CD4-positive, alpha-beta T cell treated with Interleukin-10 for 1 hour (primary cell): ENCODE measurements at places on chromosomes 5 and 9.
A peak's percentile ranks its signal among the peaks of the same experiment; 100 is the strongest.

DNA sequence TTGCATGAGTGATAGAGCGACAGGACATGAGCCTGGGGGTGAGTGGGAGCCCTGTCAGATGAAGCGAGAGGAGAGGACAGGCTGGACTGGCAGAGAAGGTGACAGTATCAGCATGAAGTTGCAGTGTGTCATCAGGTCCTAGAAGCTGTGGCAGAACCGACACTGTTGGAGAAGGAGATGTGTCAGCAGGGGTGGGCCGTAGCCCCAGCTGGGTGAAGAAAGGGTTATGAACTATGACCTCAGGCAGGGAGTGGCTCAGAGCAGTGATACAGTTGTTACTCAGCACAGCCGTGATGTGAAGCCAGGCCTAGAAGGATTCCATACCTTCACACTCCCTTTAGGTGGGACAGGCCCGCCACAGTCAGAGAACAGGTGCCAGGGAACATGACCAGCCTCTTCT is 7.6 kb downstream of the PCYOX1L start:
- DNase-seq: no peak

GRCh38 chr5:95390812-95391492 is at the start of gene FAM81B:
TSS of gene FAM81B (plus strand) at chr5:95391366. CDS start at chr5:95391390, 24 bp downstream.
- no peak for DNase-seq

DNA sequence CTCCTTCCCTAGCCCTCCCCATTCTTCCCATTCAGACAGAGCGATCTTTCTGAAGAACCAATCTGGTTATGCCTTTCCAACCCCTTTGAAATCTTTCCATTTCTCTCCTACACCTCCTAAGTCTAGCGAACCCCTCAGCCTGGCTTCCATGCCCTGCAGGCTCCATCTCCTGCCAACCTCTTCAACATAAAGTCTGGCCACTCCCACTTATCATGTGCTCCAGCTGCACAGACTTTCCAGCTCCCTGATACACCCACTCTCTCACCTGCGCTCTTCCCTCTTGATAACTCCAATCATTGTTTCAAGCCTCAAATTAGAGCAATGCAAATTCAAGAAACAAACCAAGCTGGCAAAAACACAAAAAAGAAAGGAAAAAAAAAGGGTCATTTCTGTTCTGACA is 3.8 kb upstream of the ORM1 start:
- no peak for DNase-seq

DNA sequence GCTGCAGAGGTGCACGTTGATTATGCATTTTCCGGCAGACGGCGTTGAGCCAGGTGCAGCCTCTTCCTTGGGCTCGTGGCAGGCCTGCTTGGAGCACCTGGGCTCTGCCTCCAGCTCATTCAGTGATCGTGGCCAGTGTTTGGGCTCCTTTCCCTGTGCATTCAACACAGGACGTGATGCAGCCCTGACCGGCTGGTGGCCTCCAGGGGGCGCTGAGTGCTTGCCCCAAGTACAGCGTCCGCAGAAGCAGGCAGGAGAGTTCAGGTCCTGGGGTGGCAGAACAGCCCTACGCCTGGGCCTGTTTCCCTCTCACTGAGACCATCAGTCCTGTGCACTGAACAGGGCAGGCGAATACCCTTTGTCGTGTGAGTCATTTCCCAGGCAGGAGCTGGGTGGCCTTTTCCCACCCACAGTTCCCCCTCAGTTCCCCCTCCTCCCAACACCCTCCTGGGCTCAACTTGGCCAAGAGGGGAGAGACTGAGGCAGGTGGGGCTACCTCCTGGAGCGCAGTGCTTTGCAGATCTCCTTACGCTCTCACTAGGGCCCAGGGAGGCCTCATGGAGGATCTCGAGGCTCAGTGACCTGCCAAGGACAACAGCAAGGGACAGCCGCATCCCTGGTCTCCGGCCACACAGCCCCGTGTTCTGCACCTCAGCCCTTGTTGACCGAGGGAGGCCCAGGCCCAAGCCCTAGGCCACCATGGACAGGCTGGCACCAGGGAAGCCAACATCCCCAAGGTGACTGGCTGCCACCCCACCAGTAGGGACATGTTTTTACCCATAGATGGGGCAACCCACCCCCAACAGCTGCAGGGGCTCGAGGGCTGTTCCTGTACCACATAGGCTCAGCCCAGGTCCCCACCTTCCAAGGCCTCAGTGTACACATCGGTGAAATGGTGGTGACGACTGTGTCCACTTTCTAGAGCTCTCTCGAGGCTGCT is 52.9 kb downstream of the LRSAM1 start:
- peak; percentile 81 for DNase-seq

GRCh38 chr9:6907772-6908381 is 150.1 kb downstream of the KDM4C start:
- DNase-seq: no peak

DNA sequence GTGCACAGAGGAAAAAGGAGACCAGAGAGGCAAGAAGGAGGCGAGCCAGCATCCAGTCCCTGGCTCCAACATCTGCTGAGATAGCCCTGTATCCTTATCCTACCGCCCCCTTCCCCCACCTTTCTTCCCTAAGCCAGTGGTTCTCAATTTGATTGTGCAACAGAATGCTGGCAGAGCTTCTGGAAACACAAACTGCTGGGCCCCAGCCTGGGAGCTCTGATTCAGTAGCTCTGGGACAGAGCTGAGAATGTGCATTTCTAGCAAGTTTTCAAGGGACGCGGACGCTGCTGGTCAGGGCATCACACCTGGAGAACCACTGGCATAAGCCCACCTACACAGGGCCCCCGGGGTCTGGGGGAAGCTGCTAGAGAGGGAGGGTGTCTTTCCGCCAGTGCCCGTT is 21.1 kb downstream of the AK8 start:
- DNase-seq: no peak

DNA sequence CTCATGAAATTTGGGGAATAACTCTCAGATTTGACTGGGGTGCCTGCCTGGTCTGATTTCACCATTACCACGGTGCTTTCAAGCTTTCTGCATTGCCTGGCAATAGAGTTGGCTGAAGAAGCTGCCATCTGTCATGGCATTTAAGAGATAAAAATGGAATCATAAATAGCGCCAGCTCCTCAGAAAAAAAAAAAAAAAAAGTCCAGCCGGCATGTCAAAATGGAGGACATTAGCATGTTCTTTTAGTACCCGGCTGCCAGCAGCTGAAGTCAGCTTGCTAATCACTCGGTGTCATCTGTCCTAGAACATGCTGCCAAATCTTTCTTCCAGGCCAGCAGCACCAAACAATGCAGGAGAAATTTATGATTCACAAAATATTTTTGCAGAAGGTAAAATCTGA is 57.7 kb upstream of the CER1 start:
- DNase-seq: no peak

- DNase-seq: no peak
These were observed 34.2 kb upstream of the CHD1 start for GRCh38 chr5:98963019-98963418.

DNA sequence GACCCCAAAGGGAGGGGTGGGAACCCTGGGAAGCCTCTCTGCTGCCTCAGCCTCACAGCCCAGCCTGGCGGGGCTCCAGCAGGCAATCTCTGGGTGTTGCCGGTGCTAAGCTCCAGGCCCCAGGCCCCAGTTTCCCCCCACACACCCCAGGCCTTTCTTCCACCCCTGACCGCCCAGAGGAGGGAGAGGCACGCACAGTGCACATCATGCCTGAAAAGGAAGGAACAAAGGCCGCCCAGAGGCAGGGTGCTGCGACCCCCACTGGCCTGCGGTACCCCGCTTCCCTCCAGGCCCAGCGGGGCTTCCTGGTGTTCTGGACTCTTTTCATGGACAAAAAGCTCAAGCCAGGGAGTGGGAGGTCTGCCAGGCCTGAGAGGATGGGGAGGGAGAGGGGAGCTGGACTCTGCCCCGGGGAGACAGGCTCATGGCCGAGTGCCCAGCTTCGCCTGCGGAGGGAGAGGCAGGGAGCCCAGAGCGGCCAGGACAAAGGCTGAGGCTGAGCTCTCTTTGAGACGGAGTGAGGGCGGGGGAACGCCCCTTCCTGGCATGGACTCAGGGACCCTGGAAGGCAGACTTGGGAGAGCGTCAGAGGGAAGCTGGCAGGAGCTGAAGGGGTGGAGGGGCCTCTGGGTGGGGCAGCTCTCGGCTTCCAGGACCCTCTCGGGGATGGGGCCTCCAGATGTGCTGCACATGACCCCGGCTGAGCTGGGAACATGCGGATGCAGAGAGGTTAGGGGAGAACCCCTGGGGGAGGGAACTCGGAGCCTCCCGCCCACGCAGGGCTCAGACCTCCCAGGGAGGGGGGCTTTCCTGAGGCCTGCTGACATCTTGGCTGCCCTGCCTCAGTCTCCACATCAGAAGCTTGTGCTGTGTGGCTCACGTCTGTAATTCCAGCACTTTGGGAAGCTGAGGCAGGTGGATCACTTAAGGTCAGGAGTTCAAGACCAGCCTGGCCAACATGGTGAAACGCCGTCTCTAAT is 1.8 kb upstream of the ENTPD2 start:
- DNase-seq: no peak

DNA sequence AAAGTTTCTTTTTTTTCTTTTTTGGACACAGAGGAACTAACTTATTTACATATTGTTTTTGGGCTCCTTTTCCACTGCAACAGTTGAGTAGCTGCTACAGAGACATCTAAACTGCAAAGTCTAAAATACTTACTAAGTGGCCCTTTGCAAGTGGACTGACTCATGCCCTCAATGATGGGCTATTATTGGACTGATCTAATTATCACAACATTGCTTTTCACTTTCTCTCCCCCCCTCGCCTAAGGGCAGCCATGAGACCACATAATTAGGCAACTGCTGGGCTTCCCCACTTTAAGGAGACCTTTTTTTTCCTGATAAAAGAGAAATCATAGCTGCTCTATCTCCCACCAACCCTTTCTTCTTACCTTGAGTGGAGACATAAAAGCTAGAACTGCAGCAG is 47.0 kb downstream of the PLK2 start:
- no peak for DNase-seq

- no peak for DNase-seq
These were observed 221.3 kb downstream of the GRIA1 start for GRCh38 chr5:153711755-153712154.

- no peak for DNase-seq
These were observed 278.5 kb downstream of the TMEM167A start for GRCh38 chr5:82798676-82799075.

- DNase-seq: peak; percentile 34
These were observed 848 bp downstream of the RAD50 start for GRCh38 chr5:132557478-132558172.

DNA sequence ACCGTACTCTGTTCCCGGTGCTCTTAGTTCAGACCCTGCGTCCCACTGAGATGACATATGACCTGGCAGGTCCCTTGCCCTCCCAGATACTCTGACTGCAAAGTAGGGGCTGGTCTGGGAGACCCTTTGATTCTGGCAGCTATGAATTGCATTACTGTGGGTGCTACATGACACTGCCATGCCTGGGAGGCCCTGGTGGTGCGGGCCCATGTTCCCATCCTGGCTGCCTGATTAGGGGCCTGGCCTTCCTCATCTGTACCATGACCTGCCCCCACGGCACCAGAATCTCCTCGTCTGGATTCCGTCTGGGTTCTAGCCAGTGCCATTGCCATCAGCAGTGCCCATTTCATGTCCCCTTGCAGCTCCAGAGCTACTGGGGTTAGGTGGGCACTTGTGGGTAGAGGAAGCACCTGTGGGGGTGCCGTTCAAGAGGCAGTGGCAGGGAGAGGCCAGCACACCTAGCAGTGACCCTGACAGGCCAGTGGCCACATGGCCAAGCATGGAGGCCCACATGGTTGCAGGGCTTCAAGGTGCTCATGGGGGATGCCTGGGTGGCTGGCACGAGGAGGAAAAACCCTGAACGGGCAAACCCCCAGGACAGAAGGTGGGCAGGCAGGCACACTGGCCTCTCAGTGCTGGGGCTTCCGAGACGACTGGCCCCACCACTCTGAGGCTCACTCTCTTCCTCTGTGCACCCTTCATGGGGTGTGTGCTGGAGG is 69.7 kb downstream of the PHF2 start:
- DNase-seq: no peak

DNA sequence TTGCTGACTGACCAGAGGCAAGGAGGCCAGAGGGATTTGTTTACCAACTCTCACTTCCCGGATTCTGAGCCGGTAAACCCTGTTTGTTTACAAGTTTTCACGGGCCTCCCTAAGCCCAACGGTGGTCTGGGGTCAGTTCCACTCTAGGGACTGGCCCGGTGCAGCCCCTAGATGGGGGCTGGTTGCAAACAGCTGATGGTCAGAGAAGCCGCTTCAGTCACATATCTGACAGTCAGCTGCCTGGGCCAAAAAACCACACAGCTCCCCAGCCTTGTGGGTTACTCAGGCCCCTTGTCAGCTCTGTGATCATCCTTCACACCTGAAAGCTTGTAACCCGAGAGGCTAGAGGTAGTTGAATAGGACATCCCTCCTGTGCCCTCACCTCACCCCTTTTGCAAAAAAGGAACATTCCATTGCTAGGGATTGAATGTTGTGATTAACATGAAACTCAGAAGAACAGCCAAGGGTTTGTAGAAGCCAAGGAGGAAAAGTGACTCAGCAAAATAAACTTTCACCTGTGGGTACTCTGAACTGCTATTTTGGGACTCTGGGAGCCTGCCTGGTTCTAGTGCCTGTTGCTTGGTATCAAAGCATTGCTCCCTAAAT is 40.4 kb downstream of the SAR1B start:
- no peak for DNase-seq

DNA sequence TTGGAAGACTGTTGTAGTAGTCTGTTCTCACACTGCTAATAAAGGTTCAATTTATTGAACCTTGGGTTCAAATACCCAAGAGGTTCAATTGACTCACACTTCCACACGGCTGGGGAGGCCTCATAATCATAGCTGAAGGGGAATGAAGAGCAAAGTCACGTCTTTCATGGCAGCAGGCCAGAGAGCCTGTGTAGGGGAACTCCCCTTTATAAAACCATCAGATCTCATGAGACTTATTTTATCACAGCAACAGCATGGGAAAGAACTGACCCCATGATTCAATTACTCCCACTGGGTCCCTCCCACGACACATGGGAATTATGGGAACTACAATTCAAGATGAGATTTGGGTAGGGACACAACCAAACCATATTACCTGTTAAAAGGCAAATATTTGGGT is 268.2 kb downstream of the TMEM167A start:
- DNase-seq: no peak

GRCh38 chr9:130543859-130544258 is 35.5 kb upstream of the FUBP3 start:
- no peak for DNase-seq

DNA sequence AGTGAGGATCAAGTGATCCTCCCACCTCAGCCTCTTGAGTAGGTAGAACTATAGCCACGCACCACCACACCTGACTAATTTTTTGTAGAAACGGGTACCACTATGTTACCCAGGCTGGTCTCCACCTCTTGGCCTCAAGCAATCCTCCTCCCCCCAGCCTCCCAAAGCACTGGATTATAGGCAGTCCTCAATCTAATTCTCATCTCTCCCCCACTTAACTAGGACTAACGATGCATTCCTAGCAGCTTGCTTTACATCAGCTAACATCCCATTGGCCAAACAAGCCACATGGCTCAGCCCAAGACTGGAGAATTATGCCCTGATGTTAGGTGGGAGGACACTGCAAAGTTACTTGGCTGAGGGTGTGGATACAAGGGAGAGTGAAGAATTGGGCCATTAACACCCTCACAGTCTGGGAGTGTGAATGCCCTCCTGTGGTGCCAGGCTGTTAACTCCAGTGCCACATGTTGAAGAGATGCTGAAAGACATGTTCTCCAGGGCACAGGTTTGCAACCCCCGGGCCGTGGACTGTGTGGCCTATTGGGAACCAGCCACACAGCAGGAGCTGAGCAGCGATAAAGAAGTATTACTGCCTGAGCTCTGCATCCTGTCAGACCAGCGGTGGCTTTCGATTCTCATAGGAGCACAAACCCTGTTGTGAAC is 5.3 kb upstream of the ZNF367 start:
- DNase-seq: no peak

- no peak for DNase-seq
These were observed 9.4 kb downstream of the BTNL8 start for GRCh38 chr5:180908400-180908799.
